ENCODE measurements at places on chromosomes 6 and 20.
A peak's percentile ranks its signal among the peaks of the same experiment; 100 is the strongest.

GRCh38 chr6:121460170-121460569 lies 24.7 kb downstream of the GJA1 start:
- DNase-seq: no peak

- peak; percentile 83 for DNase-seq
Observed at GRCh38 chr20:20664795-20665589, 47.5 kb downstream of the RALGAPA2 start.

- no peak for DNase-seq
Observed at GRCh38 chr6:165799391-165800153, 136.5 kb upstream of the PDE10A start.

- DNase-seq: no peak
Observed at GRCh38 chr6:80404889-80405288, 298.4 kb downstream of the BCKDHB start.

GRCh38 chr20:57777911-57778310 lies 68.1 kb upstream of the PMEPA1 start:
- no peak for DNase-seq

GRCh38 chr6:77030929-77031674 lies 432.2 kb downstream of the HTR1B start:
- DNase-seq: no peak

GRCh38 chr6:34598712-34599111 lies 42.6 kb upstream of the SPDEF start:
- DNase-seq: no peak

GRCh38 chr6:17932330-17932852 lies 55.0 kb downstream of the KIF13A start:
- peak; percentile 53 for DNase-seq

- DNase-seq: no peak
Observed at GRCh38 chr20:1866834-1867233, 28.4 kb upstream of the SIRPA start.

DNA sequence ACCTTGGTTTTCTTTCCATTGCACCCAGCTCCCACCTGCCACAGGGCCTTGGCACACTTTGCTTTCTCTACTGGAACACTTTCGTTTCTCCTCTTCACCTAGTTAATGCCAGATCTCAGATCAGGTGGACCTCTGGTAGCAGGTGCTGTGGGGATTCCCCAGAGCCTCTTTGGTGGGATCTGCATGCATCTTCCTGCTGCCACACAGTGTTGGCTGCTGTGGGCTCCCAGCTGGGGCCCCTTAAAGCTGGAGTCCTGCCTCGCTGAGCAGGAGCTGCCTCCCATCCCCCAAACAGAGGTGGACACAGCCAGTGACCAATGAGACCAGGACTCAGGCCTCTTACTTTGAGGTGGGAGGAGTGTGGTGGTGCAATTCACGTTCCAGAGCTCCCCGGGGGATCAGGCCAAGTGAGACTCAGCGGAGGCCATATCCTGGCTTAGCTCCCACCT lies 28.4 kb downstream of the CEBPB start:
- no peak for DNase-seq

DNA sequence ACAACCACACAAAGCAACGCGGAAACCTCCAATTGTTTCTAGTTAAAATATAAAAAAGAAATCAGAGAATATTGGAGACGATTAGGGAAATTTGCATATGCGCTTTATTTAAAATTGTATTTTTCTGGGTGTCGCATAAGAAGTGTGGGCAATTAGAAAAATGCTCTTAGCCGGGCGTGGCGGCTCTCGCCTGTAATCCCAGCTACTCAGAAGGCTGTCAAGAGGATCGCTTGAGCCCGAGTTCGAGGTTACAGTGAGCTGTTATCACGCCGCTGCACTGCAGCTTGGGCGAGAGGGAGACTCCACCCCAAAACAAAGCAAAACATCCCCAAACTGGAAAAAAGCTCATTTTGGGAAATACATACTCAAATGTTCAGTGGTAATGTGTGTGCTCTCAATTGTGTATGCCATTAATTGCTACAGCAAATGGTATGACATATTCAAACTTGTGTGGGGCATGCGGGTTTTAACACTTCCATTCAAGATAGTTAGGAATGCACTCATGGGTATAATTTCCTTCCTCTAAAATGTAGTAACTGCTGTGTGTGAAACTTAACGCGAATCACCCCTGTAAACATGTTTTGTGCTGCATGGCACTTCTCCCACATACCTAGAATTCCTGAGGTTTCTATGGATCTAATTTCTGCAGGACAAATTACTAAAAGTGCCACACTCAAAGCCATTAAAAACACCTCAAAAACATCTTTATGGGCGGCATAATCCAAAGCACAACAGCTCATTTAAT lies 54.7 kb upstream of the HFE start:
- DNase-seq: peak; percentile 51

GRCh38 chr6:45681860-45682511 lies 304.3 kb upstream of the SUPT3H start:
- DNase-seq: no peak

GRCh38 chr6:133741375-133741861 lies 147.5 kb upstream of the TCF21 start:
- DNase-seq: no peak

DNA sequence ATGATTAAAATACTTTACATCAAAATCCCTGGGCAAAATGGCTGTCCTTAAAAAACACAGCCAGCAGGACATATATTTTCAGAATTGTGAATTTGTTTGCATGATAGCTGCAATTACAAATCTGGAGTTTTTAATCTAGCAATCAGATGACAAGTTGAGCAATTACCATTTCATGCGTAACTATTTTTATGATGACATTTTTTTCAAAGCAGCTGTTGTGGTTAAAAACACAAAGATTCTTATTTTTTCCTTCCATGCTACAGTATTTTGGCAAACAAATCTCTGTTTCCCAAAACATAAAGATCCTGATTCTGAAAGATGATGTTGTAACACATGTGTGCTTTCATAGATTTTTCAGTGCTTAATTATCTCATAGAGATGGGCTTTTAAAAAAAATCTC lies 90.2 kb downstream of the PHACTR1 start:
- DNase-seq: no peak

- peak; percentile 94 for DNase-seq
Observed at GRCh38 chr20:14337400-14338171, at the start of gene FLRT3. FLRT3 (minus strand) TSS chr20:14337612; CDS start chr20:14327506, 10,106 bp downstream.

All from dermis blood vessel endothelial cell (primary cell).